ENCODE measurements at places on chromosomes 3 and 15. TPM values are rescaled to one million over a fixed set of nuclear protein-coding genes. Genes with fewer than 3 reads are reported as not detected.

Gene SLC7A14
- polyA plus RNA-seq = under 0.01 TPM

Gene CFAP91
- polyA plus RNA-seq = 1.6 TPM

- H3K27ac ChIP-seq = peak within 1 kb of the TSS; percentile 92
- H3K27me3 ChIP-seq = peaks cover 83% of the 10 kb centered on the region
- no peaks in the 10 kb centered on the region for H3K36me3 ChIP-seq
- DNase-seq = peak; percentile 44
Observed at GRCh38 chr15:93088981-93089726, at the start of gene RGMA. Gene RGMA, minus strand, starts transcription at chr15:93089211. Its CDS starts 279 bp downstream, at chr15:93088932.

GRCh38 chr3:112038863-112039262 is 4.3 kb downstream of the TMPRSS7 start:
- no peak for DNase-seq
- no peaks in the 10 kb centered on the region for H3K27me3 ChIP-seq
- H3K36me3 ChIP-seq = no peaks in the 10 kb centered on the region
- no peak overlapping the region for H3K27ac ChIP-seq
- H3K4me3 ChIP-seq = no peak overlapping the region

DNA sequence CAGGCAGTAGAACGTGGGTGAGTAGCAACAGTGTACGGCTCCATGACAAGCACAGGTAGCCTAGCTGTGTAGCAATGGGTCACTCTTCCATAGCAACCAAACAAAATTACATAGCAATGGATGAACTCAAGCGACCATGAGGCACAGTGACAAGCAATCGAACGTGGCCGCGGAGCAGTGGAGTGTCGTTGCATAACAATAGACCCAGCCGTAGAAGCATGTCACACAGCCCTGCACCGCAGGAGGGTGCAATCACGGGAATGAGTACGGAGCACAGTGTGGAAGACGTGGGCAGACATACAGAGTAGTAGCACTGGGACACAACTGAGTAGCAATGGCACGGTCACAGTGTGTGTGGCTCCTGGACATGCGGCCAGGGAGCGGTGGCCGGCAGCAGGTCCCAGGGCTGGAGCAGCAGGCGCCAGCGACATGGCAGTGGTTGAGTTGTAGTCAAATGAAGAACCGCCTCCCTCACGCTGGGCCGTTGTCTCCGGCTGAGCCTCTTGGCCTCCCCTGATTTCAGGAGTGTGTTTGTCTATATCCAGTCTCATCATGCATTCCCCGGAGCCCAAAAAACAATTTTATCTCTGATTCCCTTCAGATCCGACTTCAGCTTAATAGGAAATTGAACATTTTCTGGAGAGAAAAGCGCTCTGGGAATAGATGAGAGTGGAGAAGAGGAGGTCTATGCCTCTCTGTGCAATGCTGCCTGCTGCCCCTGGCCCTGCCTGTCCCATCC is 64.1 kb downstream of the CCDC33 start:
- no peak overlapping the region for H3K27ac ChIP-seq
- DNase-seq = no peak
- H3K36me3 ChIP-seq = no peaks in the 10 kb centered on the region
- no peaks in the 10 kb centered on the region for H3K27me3 ChIP-seq
- H3K4me3 ChIP-seq = no peak overlapping the region

DNA sequence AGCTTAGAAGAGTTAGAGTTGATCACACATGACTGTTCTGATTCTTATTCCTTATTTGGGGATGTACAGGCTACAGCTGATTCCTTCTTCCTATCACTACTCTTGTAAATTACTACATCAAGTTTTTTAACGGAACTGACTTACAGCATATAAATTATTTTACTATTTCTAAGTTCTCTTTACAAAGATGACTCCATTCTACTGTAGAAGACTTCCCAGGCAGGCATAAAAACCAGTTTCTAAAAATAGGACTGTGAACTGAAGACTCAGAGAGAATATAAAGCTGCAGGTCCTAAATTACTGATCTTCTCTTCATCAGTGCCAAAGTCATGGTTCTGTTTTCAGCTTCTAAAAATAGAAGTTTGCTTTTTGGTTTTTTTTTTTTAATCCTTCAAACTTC is 38.9 kb downstream of the ANO10 start:
- peaks cover 7% of the 10 kb centered on the region for H3K4me1 ChIP-seq
- H3K4me3 ChIP-seq = no peak overlapping the region
- H3K36me3 ChIP-seq = no peaks in the 10 kb centered on the region
- no peaks in the 10 kb centered on the region for H3K27me3 ChIP-seq

GRCh38 chr3:193812791-193813500 is 219.9 kb downstream of the OPA1 start:
- no peak for DNase-seq
- H3K36me3 ChIP-seq = no peaks in the 10 kb centered on the region
- H3K27ac ChIP-seq = no peak overlapping the region
- peaks cover 8% of the 10 kb centered on the region for H3K4me1 ChIP-seq
- no peaks in the 10 kb centered on the region for H3K27me3 ChIP-seq

GRCh38 chr3:197224034-197224444 is 74.4 kb downstream of the DLG1 start:
- peaks cover 34% of the 10 kb centered on the region for H3K4me1 ChIP-seq
- no peak for DNase-seq
- no peak overlapping the region for H3K4me3 ChIP-seq
- H3K27me3 ChIP-seq = no peaks in the 10 kb centered on the region
